ENCODE measurements at places on chromosomes 4 and X.

- DNase-seq = no peak
These were observed 18.1 kb downstream of the CLTRN start for GRCh38 chrX:15646543-15646942.

GRCh38 chr4:1051472-1051871 lies 40.0 kb downstream of the FGFRL1 start:
- DNase-seq = no peak

- no peak for DNase-seq
These were observed 558.5 kb upstream of the DIAPH2 start for GRCh38 chrX:96126182-96126581.

- peak; percentile 92 for DNase-seq
These were observed 83.6 kb upstream of the GUCY1A1 start for GRCh38 chr4:155582971-155583437.

- peak; percentile 72 for DNase-seq
These were observed 155.9 kb downstream of the APBB2 start for GRCh38 chr4:41058426-41058825.

DNA sequence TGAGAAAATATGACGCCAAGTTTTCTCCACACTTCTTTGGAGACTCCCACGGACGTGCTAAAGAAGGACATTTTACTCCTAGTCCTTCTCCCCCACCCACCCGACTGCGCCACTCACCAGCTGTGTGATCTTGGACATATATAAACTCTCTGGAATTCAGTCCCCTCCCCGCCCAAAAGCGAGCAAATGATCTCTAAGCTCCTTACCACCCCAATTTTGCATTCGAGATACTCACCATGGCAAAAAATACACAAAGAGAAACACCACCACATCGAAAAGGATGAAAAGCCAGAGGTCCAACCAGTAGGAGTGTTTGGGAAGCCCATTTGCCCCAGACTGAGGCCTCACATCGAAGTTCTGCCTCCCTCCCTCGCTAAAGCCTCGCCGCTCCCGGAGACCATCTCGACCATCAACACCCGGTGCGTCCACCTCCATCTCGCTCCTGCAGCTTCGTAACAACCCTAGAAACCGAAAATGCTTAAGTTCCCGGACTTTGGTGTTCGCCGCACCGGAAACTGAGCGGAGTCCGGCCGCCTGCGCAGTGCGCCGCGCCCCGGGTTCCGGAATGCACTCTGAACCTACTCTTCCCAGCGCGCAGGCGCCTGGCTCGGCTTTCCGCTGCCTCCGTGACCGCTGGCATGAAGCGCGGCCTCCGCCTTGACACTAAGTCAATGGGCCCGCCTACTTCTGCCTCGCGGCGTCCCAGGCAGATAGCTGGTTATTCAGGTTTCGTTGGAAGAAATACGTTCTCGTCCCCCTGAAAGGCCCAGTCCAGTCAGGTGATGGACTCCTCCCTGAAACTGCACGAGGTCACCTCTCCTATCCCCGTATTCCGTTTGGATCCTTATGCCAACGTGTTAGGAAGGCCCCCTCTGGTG lies 21.6 kb downstream of the FABP2 start:
- DNase-seq = peak; percentile 89

- no peak for DNase-seq
These were observed 557 bp upstream of the USP38 start for GRCh38 chr4:143184217-143184502.

All from IMR-90 (cell line).